Esophagus squamous epithelium (tissue), 5 donors: ENCODE measurements at places on chromosomes 7 and 10.

DNA sequence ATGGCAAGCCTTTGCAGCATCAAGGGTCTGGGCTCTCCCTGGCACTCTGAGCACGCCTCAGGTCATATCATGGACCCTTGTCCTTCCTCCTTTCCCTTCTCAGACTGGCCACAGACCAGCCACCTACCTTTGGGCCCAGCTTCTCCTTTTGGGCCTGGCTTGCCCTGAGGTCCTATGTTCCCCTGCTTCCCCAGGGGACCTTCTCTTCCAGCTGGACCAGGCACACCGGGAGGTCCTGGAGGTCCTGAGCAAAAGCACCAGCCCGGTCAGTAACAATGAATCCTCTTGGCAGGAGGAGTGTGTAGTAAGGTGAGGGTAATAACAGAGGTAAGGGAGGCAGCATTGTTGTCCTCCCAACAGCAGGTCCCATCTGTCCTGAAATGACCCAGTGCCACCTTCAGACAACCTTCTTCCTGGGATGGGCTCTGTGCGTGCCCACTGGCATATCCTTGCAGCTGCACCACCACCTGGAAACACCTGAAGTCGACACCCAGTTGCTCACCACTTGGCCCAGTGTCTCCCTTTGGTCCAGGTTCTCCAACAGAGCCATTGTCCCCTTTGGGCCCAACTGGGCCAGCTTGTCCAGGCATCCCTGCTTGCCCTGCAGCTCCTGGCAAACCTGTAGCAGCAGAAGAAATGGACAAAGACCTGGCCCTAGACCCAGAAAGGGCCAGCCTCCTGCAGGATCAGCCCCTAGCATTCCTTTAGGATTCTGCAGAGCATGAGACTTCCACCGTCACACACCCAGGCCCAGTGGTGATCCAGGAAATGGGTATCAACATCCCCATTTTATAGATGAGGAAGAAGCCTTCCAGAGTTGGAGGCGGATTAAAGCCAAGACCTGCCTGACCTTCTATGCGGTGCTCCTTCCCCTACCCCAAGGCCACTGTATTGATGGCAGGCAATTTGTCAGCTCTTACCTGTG, 6.4 kb downstream of the SFTPD start:
- no peak for DNase-seq

- DNase-seq = no peak
Measured at GRCh38 chr10:34360984-34361383, 454.1 kb downstream of the PARD3 start.

GRCh38 chr7:44489955-44490350, 505 bp downstream of the NUDCD3 start:
- no peak for DNase-seq

DNA sequence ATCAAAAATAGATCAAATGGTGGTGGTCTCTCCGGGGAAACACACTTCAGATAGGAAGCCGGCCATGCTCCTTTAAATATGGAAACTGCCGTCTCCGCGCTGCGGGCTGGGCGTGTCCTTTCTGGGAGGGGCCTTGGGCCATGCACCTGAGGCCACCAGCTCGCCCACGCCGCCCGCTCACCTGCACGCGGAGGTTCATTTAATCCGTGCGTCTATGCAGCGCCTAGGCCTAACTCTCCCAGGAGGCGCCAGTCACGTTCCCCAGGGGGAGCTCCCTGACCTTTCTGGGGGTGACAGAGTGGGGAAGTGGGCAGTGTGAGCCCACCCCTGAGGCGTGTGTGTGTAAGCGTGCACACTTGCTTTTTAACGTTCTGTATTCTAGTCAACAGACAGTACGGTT, 64.0 kb downstream of the C10orf143 start:
- no peak for DNase-seq

GRCh38 chr10:91551856-91552255, 81.0 kb downstream of the PPP1R3C start:
- DNase-seq = no peak

GRCh38 chr7:91614431-91614830, 266.1 kb downstream of the MTERF1 start:
- DNase-seq = no peak

- no peak for DNase-seq
Measured at GRCh38 chr10:77104459-77104980, 533.1 kb downstream of the KCNMA1 start.

- no peak for DNase-seq
Measured at GRCh38 chr10:69125554-69125953, 1.6 kb downstream of the VPS26A start.

- no peak for DNase-seq
Measured at GRCh38 chr7:17580856-17581255, 282.4 kb downstream of the AHR start.

DNA sequence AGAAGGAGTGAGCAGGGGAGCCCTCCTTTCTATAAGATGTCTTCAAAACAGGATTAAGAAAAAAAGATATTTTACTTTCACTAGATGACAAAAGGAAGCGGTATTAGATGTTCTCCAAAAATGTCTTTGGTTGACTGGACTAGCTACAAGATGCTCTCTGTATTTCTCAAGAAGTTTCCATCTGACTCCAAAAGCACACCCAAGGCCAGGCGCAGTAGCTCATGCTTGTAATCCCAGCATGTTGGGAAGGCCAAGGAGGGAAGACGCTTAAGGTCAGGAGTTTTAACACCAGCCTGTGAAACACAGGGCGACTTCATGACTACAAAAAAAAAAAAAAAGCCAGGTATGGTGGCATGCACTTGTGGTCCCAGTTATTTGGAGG, 84.5 kb downstream of the PIP4K2A start:
- DNase-seq = no peak

GRCh38 chr10:74011770-74012169, 13.9 kb downstream of the VCL start:
- DNase-seq = no peak

DNA sequence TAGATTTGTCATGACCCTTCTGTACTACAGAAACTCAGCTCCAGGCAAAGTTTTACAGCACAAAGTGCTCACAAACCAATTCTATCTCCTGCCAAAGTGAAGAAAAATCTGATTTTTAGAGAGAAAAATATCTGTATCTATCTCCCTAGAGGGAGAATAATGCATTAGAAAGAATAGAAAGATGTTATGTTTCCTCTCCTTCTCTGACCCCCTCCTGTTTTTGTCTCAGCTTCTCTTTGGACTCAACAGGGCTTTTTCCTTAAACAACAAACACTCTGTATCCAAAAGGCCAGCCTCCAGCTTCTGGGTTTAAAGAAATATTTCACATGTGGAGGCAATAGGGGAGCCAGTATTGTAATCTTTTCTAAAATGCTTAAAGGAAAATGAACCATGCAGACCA, 627.4 kb downstream of the REEP3 start:
- DNase-seq = no peak

DNA sequence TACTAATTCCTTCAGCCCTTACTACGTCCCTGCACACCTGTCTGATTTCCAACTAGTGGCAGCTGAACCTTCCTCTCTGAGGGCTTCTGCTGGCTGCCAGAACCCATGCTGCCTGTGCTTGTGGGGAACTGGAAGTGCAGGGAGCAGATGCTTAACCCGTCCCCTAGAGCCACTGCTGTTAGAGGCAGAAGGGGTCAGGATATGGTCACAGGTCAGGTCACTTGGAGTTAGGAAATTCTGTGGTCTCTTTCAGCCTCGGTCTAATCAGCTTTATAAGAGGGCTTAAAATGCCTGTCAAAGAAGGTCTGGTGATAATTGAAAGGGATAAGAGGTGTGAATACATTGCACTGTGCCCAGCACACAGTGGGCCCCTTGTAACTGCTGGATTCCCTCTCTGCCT, 82.0 kb downstream of the PLPP4 start:
- DNase-seq = no peak

- DNase-seq = no peak
Measured at GRCh38 chr7:42483886-42484285, 246.9 kb upstream of the GLI3 start.

- no peak for DNase-seq
Measured at GRCh38 chr10:32938554-32939061, 19.4 kb downstream of the ITGB1 start.

- no peak for DNase-seq
Measured at GRCh38 chr10:72954596-72955554, at the start of gene PLA2G12B. TSS of gene PLA2G12B (minus strand) at chr10:72954806. CDS start at chr10:72954685, 121 bp downstream.

DNA sequence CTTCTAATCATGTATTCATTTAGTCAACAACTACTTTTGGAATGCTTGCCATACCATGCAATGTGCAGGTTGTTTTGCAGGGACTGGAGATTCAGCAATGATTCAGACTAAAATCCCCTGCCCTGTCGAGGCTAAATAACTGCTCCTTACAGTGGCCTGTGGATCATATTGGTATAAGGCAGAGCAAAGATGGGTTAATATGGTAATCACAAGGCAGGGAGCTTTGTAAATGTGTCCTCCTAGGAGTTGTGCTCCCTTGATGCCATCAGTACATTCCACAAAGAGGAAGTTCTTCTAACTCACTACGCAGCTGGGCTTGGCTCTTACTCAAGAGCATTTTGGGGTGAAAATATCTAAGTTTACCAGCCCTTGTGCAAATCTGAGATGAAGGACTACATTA, 614 bp upstream of the IFIT2 start:
- DNase-seq = no peak

- no peak for DNase-seq
Measured at GRCh38 chr10:498760-499435, 190.6 kb downstream of the DIP2C start.

DNA sequence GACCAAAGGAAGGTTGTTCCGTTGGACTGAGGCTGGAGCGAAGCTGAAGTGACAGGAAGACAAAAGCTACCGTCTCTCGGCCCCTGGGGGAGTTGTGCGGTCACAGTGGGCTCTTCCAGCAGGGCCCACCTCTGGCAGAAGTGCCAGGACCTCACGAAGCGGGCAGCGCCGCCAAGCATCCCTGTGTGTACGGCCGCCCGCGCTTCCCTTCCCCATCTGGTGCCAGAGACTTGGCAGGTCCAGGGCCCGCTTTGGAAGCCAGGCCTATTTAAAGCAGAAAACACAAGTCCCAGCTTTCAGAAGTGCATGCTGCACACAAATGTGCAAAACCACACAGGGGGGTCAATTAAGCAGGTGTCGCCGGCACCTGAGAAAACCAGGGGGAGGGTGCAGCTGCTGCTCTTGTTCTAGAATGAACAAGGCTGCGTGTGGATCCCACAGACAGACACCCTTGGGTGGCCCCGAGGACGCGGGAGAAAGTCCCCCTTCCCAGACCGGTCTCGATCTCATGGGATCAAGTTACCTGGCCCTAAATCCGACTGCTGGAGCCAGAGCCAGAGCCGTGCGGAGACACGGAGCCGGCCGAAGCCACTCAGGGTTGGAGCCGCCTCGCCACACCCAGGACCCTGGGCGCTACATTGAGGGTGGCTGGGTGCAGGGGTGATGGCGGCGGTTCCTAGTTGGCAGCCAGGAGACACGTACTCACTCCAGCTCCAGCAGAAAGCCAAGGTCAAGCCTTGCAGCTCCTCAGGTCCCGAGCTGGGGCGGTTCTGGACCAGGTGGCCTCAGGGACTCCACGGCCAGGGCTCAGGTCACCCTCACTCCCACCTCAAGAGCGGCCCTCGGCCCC, 51.8 kb upstream of the PPP2R2D start:
- DNase-seq = no peak

GRCh38 chr7:43249823-43250145, 137.3 kb downstream of the HECW1 start:
- DNase-seq = no peak

DNA sequence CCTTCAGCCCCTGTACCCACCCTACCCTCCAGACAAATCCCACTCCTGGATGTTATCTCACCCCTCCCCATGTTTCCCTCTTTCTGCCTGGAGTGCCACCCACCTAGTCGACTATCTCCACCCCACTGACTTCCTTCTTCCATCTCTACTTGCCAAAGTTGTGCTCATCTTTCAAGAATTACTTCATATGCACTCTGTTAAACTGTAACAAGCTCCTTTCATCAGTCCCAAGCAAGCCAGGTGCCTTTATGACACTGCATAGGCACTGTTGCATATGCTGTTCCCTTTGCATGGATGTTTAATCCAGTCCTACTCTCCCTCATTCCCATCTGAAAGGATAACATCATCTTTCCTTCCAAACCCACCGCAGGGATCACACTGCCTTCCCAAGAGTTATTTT, 8.9 kb upstream of the CDK1 start:
- DNase-seq = no peak

- DNase-seq = no peak
Measured at GRCh38 chr10:127372361-127372760, 176.0 kb upstream of the INSYN2A start.

GRCh38 chr7:3041986-3042675, 1.5 kb downstream of the CARD11 start:
- no peak for DNase-seq

- DNase-seq = no peak
Measured at GRCh38 chr7:100694098-100694745, at the start of gene GIGYF1. TSS of gene GIGYF1 (minus strand) at chr7:100694250. CDS start at chr7:100688238, 6,012 bp downstream.

- no peak for DNase-seq
Measured at GRCh38 chr7:112757337-112757736, 32.9 kb downstream of the TMEM168 start.

- DNase-seq = no peak
Measured at GRCh38 chr10:29839826-29840515, 205.2 kb upstream of the SVIL start.

GRCh38 chr7:107364787-107365186, 105.1 kb upstream of the GPR22 start:
- no peak for DNase-seq

DNA sequence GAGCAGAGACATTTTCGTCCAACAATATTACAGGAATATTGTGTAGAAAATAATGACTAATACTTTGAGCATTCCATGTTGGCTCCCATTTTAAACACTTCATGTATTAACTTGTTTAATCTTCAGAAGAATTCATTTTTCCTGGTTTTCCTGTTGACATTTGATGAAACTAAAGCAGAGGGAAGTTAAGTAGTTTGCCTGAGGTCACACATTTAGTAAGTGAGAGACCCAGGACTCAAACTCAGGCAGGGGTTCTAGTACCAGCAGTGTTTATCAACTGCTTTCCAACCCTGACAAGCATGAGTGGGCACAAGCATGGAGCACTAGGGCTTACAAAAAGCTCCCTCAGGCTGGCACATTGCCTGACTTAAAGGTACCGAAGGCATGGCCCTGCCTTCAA, 719.1 kb downstream of the AUTS2 start:
- no peak for DNase-seq

- no peak for DNase-seq
Measured at GRCh38 chr7:92246360-92247101, 757 bp downstream of the ANKIB1 start.

DNA sequence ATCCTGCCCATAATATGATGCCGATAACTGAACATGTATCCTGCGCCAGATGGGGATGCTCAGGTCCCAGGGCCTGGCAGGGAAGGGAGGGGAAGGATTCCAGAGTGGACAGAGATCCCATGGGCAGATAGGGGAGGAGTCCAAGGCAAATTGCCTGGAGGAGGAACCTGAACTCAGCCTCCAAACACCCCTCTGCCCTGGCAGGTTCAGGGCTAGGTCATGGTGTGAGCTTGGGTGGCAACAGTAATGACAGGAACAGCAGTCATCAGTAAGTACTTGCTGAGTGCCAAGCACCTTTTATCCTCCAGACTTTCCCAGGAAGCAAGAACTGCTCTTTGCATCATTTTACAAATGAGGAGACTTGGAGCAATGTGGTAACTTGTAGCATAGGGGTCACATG, 3.8 kb upstream of the PALD1 start:
- no peak for DNase-seq

- DNase-seq = no peak
Measured at GRCh38 chr10:43361547-43362190, 9.8 kb upstream of the FXYD4 start.
